DMS153 (cell line): ENCODE measurements at places on chromosomes 12 and 14.

GRCh38 chr14:41144370-41144769 lies 462.3 kb upstream of the LRFN5 start:
- no peak for DNase-seq

DNA sequence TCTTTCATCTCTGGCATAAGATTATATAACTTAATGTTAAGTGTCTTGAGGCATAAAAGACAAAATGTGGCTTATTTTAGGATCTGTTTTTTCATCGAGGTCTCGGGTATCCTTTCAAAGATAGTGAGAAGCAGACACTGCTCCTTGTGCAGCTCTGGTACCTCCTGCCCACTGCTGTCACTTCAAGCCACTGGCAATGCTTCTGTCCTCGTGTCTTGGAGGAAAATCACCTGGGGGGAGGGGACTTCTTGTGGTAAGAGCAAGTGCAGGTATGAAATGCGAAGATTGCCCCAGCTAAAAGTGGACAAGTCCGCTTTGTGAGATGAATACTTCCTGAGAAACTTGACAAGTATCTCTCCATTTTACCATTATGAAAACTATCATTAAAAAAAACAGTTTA lies 37.8 kb upstream of the DYNC1H1 start:
- no peak for DNase-seq

DNA sequence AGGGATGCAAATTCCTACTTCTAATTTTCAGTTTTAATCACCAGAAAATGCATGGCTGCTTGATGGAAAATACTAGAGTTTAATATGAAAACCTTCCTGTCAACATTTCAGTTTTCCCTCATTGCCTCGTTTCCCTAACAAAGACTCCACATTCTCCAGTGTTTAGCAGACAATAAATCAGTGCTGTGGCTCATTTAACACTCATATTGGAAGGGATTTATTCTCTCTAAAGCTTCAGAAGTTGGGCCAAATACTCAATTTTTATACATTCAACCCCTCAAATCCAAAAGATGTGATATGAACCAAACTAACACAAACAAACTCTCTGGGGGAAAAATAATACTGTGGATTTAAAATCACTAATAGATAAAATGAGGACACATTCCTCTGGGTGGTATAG lies 482.5 kb downstream of the FLRT2 start:
- DNase-seq, result no peak

- DNase-seq, result no peak
These were observed 7.5 kb upstream of the SAV1 start for GRCh38 chr14:50675597-50675996.

- DNase-seq, result no peak
These were observed 271.6 kb downstream of the NPAS3 start for GRCh38 chr14:33210311-33210710.

DNA sequence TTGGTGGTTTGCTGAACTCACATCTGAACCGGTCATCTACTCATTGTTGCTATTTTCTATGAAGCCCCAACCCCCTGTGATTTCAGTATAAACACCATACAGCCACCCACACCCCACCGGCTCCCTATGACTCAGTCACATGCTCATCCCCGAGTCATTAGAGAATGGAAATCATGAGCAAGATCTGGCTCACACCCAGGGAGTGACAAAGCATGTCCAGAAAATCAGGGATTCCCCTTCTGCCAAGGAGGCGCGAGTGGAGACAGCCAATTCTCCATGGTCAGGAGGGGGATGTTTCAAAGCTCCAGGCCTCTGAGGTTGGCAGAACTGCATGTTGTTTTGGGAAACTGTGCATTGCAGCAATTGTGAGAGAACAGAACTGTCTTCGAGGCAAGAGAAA lies 657.5 kb upstream of the TBX3 start:
- no peak for DNase-seq

DNA sequence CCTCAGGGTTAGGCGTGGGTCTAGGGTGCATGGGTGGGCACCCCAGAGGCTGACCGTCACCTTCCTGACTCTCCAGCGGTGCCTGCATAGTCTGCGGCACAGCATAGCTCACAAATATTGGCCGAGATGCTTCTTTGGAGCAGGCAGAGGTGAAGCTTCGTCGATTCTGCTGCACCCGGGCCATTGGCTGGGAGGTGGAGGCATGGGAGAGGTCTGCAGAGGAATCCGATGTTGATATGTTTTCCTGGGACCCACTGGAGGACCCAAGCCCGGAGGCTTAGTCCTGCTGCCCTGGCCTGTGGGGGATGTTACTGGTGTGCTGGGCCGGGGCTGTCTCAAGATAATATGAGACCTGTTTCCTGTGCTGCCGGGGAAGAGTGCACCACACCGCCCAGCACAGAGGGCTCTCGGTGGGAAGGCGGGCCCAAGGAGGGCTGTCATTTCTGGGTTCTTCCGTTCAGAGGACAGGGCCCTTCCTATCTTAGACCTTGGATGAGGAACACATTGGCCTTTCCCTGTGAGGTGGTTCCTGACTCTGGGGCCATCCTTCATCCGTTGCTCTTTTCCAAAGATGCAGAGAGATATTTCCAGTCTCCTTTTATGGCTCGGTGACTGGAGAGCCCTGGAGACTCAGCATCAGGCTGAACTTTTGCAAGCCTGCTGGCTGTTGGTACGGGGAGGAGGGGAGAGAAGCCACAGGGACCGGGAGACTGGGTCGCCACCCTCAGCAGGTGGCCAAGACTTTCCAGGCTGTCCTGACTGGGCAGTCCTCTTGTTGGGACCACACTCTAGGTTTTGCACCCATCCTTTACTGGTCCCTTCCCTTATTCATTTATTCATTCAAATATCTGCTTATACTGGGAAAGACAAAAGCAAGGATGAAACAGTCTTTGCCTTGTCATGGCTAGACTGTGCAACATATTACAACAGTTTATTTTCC lies 143.5 kb downstream of the TSPAN9 start:
- DNase-seq, result no peak

DNA sequence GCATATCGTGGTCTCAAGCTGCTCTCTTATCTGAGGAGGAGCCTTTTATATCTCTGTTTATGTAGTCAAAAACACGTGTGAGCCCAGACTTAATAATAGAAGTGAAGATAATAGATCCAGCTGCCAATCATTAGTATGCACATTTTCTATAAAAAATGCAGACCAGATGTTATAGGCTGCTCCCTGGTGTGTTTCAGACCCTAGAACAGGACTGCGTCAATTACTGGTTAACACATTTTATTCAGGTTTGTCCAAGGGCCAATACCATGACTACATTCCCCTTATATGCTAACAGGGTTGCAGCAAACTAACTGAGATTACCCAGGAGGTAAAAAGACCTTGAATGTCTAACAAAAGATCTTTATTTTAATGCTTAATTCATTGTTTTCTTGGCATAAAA lies 98.5 kb upstream of the NEDD1 start:
- no peak for DNase-seq
